Parietal lobe (tissue), 2 donors: ENCODE measurements at places on chromosomes 1 and 21. TPM values are rescaled to one million over a fixed set of nuclear protein-coding genes. Genes with fewer than 3 reads are reported as not detected.

Gene PTAFR
- total RNA-seq: 1.6 TPM

Gene LCE1E
- total RNA-seq: not detected

Gene KCNQ4
- total RNA-seq: 1.9 TPM

Gene FCRL1
- total RNA-seq: not detected

Gene DISP3
- 74.5 TPM for total RNA-seq
